ENCODE measurements at places on chromosomes 16 and 17.

DNA sequence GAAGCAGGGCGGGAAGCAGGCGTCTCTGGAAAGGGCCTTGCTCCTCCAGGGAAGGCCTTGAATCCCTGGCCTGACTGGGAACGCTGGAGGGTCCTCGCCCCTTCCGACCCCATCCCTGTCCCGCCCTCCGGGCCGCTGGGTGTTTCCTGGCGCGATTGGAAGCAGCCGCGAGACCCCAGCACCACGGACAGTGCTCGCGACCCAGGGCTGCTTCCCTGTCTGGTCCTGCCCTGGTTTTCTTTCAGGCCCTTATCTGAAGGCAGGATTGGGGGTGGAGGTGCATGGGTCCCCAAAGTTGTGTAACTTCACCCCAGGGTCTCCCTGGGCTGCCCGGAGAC is 2.1 kb downstream of the MGAT5B start:
- peak; percentile 73 for DNase-seq

GRCh38 chr16:363110-363765 is 7.1 kb downstream of the MRPL28 start:
- DNase-seq: no peak

DNA sequence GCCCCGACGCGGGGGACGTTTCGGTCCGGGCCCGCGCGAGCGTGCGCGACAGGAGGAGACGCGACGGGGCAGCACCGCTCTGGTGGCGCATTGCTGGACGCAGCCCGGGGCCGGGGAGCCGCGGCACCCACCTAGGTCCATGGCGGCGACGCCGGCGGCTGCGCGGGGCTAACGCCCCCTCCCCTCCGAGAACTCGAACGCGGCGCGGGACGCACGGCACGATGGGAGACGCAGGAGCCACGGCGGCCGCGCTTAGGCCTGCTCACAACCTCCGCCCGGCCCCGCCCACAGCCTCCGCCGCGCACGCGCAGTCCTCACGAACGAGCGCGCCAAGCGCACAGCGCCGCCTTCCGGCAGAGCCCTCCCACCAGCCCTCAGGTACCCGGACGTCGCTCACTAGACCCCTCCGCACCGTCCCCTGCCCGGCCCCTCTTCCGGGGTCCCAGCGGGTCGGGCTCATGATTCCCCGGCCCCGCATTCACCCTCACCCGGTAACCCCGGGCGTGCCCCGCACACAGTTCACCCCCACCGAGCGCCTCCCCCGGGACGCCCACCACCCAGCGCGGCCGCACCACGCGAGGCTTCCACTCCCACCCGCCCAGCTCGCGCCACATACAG is at the start of gene GEMIN4:
Gene GEMIN4 (minus strand): TSS at position 263 of the 618 bp plus-strand sequence. CDS start 122 bp downstream, at position 141.
- peak; percentile 86 for DNase-seq

DNA sequence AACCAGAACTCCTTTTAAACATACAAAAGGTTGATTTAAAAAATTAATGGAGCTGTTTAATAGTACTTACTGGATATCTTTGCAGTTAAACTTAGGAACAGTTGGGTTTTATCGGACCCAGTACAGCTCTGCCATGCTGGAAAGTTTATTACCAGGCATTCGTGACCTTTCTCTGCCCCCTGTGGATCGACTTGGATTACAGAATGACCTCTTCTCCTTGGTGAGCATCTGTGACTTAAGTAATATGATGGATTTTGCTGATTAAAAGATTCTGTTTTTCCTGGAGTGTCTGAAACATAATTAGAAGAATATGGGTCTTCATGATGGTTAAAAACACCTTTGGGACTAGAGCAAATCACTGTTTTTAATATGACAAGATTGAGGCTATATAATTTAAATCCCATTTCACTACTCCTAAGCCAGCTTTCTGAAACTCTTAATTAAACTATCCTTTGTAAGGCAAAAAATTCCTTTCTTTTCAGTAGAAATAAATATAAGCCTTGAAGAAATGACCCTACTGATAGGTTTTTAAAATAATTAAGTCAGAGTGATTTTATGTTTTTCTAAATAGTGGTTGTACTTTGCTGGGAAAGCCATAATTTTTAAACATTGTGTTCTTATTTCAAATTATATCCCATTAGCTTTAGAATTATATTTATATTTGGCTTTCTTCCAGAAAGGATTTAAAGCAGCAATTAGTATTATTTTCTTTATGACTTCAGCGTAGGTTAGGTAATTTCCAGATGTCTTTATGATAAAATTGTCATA is 45.7 kb upstream of the KPNB1 start:
- no peak for DNase-seq

DNA sequence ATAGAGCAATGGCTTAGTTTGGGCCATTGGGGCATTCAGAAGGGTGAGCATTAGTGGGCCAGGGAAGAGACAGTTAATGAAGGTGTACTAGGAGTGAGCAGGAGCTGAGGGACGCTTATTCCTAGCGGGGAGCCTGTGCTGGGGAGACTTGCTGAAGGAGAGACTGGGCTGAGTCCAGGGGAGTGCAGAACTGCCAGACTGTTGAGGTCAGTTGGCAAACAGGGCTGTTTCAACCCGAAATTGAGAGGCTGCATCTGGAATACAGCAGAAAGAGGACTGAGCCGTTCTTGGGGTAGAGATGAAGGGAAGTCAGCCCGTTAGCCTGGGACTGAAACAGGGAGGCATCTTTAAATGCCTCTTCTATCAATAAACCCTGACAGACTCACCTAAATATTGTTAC is 33.2 kb downstream of the MAP2K6 start:
- DNase-seq: no peak

- peak; percentile 79 for DNase-seq
Observed at GRCh38 chr17:48492401-48493298, 38.2 kb downstream of the HOXB1 start.

DNA sequence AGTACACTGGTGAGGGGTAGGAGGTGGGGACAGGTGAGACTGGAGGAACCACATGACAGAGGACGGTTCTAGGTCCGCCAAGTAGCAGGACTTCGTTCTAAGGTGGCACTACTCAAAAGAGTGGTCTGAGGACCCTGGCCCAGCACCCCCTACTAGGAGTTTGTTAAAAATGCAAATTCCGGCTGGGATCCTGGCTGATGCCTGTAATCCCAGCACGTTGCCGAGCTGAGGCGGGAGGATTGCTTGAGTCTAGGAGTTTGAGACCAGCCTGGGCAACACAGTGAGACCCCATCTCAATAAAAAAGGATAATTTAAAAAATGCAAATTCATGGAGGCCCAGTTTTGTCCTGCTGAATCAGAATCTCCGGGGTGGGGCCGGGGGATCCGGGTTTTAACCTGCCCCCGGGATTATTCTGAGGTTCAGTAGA is 59.1 kb downstream of the WSB1 start:
- no peak for DNase-seq

DNA sequence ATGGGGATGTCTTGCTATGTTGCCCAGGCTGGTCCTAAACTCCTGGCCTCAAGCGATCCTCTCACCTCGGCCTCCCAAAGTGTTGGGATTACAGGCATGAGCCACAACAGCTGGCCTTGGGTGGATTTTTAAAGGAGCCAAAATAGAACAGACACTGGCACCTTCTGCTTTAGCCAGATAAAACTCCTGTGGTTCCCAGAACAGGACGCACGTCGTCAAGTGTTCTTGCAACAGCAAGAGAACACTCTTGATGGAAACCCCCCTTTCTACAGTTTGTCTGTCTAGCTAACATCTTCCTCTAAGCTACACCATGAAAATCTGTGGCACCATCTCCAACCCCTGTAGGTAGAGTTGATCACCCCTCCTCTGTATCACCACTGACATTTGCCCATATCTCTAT is 122.6 kb downstream of the NPIPB5 start:
- DNase-seq: no peak

DNA sequence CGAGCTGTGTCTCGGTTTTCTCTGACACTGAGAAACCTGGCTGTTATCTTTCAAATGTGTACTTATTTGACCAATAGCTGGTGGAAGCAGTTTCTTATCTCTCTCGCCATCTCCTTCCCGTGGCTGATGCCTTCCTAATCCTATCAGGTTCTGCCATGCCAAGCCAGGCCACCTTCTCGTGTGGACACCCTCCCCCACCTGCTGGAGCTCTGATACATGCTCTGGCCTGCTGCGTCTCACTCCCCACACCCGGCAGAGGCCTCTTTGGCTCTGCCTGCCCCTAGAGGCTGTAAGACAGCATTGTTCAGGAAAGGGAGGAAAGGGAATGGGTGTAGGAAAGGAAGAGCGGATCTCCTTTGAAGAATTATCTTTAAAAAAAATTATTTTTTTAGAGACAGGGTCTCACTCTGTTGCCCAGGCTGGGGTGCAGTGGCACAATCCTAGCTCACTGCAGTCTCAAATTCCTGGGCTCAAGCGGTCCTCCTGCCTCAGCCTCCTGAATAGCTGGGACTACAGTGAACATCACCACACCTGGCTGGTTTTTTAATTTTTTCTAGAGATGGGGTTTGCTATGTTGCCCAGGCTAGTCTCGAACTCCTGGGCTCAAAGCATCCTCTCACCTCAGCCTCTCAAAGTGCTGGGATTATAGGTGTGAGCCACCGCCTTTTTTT is 7.5 kb upstream of the ARMC5 start:
- no peak for DNase-seq

DNA sequence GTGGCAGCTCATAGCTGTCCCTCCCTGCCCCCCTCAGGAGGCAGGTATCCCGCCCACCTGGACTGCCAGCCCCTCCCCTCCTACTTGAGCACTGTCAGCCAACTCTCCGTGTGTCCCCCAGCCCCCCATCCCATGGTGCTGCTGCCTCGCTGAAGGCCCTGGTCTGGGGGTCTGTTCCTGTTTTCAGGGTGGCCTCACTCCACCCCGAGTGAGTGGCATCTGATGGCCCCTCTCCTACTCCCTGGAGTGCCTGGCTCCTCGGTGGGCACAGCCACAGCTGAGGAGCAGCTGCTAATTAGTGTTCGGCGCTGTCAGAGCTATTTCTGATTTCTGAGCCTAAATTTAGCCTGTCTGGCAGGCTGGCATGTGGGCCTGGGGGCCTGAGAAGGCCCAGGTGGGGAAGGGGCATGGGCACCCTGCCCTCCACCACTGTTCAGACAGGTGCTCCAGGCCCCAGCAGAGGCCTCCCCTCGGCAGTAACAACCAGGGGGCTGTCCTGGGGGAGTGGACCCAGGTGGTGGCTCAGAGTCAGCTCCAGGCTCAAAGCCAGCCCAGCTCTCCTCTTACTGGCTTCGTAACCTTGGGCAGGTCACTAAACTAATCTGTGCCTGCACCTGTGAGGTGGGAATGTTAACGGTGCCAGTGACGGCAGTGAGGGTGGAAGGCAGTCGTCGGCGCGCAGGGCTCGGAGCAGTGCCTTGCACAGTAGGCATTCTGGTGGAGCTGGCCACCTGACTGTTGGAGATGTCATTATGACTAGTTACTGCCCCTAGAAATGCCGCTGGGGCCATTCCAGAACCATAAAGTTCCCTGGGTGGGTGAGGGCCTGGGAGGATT is 6.5 kb downstream of the FMNL1 start:
- DNase-seq: no peak

DNA sequence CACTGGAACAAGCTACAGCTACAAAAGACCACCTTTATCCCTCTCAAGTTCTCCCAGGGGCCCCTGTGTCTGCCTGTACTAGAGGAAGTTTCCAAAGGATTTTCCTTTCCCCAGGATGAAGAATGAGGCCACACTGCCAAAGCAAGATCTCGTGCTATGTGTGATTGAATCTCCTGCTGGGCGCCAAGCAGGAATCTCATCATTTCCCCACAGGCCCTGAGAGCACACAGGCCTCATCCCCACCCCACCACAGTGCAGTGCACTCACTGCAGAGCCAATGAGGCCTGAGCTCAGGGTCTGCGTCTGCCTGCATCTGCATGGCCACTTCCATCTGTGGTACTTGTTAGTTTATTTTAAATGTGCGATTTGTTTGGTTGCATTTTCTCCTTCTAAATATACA is 387.4 kb upstream of the ASIC2 start:
- DNase-seq: no peak

DNA sequence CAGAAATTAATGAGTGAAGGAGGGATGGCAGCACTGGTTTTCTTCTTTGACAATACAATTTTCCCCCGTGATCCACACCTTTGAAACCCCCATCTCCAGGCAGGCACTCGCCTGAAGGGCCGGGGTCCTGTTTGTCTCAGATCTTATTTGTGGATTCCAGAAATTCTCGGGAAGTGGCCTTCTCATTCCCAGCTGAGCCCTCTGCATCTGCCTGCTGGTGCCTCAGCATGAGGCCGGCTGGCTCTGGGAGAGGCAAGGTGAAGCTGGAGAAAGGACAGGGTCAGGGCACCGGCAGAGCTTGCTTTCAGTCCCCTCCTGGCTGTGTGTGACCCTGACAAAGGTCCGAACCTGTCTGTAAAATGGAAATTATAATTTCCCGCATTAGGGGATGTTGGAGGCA is 35.8 kb upstream of the C1QL1 start:
- DNase-seq: no peak

DNA sequence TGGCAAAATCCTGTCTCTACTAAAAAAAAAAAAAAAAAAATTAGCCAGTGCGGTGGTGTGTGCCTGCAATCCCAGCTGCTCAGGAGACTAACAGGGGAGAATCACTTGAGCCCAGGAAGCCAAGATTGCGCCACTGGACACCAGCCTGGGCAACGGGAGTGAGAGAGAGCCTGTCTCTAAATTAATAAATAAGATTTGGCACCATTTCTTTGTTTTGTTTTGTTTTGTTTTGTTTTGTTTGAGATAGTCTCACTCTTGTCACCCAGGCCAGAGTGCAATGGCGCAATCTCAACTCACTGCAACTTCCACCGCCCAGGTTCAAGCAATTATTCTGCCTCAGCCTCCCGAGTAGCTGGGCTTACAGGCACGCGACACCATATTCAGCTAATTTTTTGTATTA is 9.4 kb upstream of the GAST start:
- no peak for DNase-seq

DNA sequence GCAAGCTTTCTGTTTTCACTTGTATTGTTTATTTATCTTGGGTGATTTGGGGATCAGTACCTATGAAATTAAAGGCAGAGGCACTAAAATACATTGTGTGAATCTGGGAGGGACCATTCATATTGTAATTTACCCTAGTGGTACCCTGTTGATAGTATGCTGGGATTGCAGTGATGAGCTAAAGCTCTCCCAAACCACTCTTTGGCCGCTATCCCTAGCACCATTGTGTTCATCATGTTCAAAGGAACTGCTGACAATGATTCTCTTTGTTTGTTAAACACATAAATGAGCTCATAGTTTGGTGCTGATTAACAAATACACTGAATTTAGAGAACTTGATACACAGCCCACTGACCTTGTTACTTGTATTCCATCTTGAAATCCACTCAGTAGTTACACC is 1469.8 kb downstream of the CDH11 start:
- no peak for DNase-seq

DNA sequence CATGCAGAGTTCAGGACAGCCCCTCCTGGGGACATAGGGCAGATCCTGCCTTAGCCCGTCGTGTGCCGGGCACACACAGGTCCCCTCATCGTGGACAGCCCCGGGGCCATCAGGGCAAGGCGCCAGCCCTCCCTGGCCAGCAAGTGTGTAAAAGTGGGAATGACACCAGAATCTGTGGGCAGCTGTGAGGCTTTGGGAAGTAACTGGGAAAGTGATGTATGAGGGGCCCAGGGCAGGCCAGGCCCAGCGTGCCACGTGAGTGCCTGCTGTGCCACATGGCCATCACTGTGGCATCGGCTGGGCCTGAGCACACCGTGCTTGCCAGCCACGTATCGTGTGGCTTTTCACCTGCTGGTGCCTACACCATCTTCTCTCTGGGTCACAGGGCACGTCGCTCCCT is 26.6 kb downstream of the ACSF3 start:
- no peak for DNase-seq
